Brain pericyte (primary cell): ENCODE measurements at places on chromosomes 1 and 21.

DNA sequence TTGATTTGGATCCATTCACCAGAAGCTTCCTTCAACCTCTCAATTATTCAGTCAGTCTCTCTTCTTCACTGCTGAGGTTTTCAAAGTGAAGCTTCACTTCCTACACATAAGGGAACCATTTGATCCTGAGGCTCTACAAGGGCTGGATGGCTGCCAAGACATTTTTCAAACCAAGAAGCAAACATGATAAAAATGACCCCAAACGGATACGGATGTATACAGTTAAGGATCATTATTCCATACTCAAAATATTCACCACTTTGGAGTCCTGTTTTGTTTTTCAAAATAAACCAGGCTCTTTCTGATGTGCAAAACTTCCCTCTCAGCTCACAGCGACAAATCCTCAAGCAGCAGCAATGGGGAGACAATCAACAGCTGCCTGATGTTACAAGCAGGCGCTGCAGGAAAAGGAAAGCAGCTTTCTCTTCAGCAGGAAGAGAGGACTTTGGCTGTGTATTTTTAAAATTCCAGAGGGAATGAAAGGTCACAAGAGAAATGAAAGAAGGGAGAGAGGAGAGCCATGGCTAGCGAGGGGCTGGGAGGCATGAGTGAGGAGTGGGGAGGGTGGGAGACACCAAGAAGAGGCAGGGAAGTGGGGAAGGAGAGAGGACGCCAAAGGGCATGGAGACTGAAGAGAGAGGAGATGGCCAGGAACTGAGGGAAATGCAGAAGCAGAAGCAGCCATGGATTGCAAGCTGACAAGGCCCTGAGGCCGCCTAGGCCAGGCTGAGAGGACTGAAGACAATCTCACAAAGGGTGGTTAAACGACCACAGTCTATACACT lies 145.4 kb downstream of the SLC45A1 start:
- peak; percentile 49 for DNase-seq

- no peak for DNase-seq
Observed at GRCh38 chr21:33070998-33071769, 1.2 kb downstream of the OLIG1 start.

GRCh38 chr1:226432586-226433340 lies 24.9 kb upstream of the PARP1 start:
- DNase-seq: no peak

GRCh38 chr1:99374109-99374508 lies 109.8 kb downstream of the PLPPR4 start:
- no peak for DNase-seq

DNA sequence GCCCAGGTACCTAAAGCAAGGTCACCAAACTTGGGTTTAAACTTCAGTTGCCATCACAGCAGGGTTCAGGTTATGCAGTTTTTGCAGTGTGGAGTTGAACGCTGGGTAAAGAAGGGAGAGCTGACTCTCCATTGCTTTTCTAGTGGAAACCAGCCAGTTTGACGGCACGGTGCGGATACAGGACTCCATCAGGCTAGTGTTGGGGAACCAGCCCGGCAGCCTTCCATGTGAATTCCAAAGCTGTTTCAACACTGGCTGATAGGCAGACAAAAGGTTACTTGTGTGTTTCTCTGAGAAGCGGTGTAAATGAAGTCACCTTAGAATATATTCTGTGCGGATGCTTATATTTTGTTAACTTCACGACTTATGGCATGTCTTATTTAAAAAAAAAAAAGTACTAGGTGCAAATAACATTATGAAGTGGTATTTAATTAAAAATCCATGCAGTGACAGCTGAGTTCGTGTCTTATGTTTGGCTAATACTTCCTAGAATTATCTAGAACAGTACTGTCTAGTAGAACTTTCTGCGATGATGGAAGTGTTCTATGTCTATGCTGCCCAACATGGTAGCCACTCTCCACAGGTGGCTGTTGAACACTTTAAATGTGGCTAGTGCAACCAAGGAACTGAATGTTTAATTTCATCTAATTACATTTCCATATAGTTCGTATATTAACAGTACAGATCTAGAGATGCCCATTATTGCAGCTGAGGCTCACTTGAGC lies 29.9 kb upstream of the RCAN3 start:
- no peak for DNase-seq

DNA sequence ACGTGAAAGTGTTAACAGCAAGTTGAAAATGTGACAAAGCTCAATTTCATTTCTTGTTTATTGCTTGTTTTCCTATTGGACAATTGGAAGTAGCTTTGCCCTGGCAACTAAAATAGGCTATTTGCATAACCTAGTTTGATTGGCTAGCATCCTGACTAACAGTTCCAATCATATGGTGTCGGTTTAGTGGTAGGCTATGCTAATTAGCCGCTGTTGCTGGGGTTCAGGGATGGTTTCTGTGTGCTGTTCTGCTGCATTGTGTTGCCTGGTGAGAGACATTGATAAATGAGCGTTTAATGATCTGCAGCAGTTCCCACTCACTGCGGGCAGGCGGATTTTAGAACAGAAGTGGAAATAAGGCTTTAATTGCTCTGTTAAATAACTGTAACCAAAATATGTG lies 68.5 kb downstream of the DYRK1A start:
- peak; percentile 22 for DNase-seq

DNA sequence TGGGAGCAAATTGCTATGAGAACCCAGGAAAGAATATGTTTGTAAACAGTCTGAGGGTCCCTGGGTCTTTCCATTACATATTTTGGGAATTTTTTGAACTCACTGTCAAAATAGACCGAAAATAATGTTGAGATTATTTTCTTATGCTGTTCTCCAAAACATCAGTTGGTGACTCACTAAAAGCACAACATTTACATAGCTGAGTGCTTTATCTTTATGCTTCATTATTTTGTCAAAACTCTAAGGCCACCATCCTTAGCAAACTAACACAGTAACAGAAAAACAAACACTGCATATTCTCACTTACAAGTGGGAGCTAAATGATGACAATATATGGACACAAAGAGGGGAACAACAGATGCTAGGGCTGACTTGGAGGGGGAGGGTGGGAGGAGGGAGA lies 459.3 kb downstream of the ADGRL2 start:
- DNase-seq: peak; percentile 24

DNA sequence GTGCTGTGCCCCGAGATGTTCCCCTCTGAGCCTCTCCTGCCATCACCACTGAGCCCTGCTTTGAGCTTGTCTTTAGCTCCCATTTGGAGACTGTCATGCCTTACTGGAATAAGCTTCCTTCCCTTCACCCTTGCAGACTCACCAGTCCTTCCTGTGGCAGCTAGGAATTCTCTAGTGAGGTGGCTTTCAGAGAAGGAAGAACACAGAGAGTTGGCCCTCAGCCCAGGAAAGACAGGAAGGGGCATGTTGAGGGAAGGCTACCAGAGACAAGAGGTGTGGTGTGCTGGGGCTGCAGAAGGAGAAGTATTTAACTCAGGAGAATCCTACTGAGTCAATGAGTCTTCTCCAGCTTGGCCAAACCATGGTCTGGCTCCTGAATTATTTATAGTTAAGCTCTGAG lies 76.3 kb downstream of the UCK2 start:
- no peak for DNase-seq

DNA sequence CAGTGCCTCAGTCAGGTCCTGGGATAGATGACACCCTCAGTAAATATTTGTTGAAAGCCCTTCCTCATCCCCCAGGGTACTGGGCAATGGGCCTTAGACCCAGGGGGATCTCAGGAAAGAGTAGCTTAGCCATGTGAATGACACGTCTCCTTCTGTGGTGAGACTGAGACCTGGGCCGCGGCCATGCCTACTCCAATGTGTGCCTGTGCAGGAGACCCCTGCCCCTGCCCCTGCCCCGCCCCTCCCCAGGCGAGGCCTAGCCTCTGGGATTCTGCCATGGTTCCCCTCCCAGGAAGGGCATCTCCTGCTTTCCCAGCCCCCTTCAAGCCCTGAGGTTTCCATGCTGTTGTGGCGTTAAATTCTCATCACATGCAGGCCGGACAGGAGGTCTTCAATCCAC lies 7.1 kb downstream of the MYOM3 start:
- no peak for DNase-seq
